ENCODE measurements at places on chromosomes 4 and X. TPM values are rescaled to one million over a fixed set of nuclear protein-coding genes. Genes with fewer than 3 reads are reported as not detected.
A peak's percentile ranks its signal among the peaks of the same experiment; 100 is the strongest.

Gene NCAPG
- 0.61 TPM for polyA plus RNA-seq

- H3K4me1 ChIP-seq, result peaks cover 7% of the 10 kb centered on the region
- no peak overlapping the region for H3K4me3 ChIP-seq
- H3K27ac ChIP-seq, result no peak overlapping the region
- H3K27me3 ChIP-seq, result no peaks in the 10 kb centered on the region
These were observed 50.3 kb downstream of the TMEM165 start for GRCh38 chr4:55445921-55446577.

Gene ARR3
- polyA plus RNA-seq, result not detected

DNA sequence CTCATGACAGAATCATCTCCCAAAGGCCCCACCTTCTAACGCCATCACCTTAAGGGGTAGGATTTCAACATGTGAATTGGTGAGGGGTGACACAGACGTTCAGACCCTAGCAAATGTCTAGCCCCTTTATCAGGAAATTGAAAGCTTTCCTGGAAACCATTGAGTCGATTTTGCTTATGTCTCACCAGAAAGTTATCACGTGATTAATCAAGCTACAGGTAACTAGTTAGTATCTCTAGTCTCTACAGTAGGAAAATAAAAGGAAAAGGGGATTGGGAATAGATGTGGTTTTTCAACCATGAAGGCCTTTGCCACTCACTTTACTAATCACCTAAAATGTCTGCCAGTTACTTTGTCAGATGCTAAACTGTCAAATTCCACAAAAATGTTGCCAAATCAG is 1133.0 kb downstream of the PDHA2 start:
- H3K27ac ChIP-seq, result no peak overlapping the region
- H3K4me3 ChIP-seq, result no peak overlapping the region
- H3K4me1 ChIP-seq, result no peaks in the 10 kb centered on the region
- DNase-seq, result no peak

- H3K36me3 ChIP-seq, result no peaks in the 10 kb centered on the region
- no peak overlapping the region for H3K27ac ChIP-seq
- DNase-seq, result no peak
These were observed 169.4 kb downstream of the AMELX start for GRCh38 chrX:11462648-11463047.

DNA sequence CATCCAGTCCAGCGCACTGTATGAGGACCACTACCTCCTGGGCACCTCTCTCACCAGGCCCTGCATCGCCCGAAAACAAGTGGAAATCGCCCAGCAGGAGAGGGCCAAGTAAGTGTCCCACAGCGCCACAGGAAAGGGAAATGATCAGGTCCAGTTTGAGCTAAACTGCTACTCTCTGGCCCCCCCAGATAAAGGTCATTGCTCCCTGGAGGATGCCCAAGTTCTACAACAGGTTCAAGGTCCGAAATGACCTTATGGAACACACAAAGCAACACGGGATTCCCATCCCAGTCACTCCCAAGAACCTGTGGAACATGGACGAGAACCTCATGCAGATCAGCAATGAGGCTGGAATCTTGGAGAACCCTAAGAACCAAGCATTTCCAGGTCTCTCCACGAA is 104.1 kb downstream of the PLS3 start:
- H3K4me3 ChIP-seq, result no peak overlapping the region
- H3K4me1 ChIP-seq, result no peaks in the 10 kb centered on the region
- H3K27ac ChIP-seq, result no peak overlapping the region
- no peak for DNase-seq

- DNase-seq, result peak; percentile 81
- peaks cover 58% of the 10 kb centered on the region for H3K4me1 ChIP-seq
- no peaks in the 10 kb centered on the region for H3K36me3 ChIP-seq
- H3K27me3 ChIP-seq, result no peaks in the 10 kb centered on the region
- H3K27ac ChIP-seq, result peak overlapping the region; percentile 94
These were observed 11.7 kb upstream of the BCOR start for GRCh38 chrX:40109288-40110008.

DNA sequence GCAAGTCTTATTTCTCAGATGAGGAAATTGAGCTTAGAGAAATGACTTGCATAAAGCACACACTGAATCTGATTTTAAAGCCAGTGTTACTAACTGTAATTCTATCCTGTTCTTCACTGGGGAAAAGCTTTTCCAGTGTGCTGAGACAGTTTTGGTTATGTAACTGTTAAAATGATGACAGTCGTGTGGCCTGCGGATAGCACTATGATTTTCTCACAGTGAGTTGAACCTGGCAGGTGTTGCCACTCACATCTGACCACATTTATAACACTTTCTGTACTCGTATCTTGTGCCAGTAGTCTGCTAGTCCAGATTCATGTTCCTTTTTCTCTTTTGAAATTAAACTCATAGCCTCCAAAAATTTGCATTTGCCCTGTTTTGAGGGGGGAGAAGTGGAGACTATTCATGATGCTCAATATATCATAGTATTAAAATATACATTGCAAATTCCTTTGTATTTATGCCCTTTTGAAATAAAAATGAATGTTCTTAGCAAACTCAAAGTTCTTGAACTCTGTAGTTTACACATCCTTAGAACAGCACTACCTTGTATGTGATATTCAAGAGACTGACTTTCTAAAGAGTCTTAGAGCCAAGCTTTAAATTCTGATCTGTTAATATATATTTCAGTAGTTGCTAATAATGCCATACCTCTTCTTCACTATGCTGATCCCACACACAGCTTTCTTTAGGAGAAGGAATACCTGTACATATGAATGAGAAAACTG is 132.3 kb downstream of the PDLIM5 start:
- no peaks in the 10 kb centered on the region for H3K27me3 ChIP-seq
- peaks cover 38% of the 10 kb centered on the region for H3K36me3 ChIP-seq
- no peaks in the 10 kb centered on the region for H3K4me1 ChIP-seq

Gene AFAP1
- 4.1 TPM for polyA plus RNA-seq

DNA sequence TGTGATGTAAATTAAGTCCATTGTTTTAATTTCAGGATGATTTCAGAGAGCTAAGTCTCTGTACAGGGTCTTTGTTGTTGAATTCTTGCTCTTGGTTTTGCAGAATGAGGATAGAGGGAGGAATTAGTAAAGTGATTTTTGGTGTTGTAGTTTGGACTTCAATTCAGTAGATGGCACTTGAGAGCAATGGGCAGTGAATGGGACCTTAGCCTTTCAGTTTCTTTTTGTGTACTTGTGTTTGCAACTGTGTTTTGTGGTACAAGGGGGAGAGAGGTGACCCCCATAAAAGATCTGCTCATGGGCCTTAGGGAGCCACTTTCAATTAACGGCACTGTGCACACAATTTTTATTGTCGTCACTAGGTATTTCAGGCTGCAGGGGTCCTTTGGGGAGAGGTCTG is 340.0 kb downstream of the DCAF12L2 start:
- H3K36me3 ChIP-seq, result no peaks in the 10 kb centered on the region
- no peak for DNase-seq
- H3K27ac ChIP-seq, result no peak overlapping the region
- H3K27me3 ChIP-seq, result no peaks in the 10 kb centered on the region

- peak; percentile 73 for DNase-seq
- peaks cover 7% of the 10 kb centered on the region for H3K4me1 ChIP-seq
- no peak overlapping the region for H3K27ac ChIP-seq
- H3K4me3 ChIP-seq, result no peak overlapping the region
- no peaks in the 10 kb centered on the region for H3K27me3 ChIP-seq
These were observed 4.9 kb upstream of the TLR8 start for GRCh38 chrX:12901486-12901885.

GRCh38 chr4:127759228-127759820 is 22.8 kb upstream of the HSPA4L start:
- no peaks in the 10 kb centered on the region for H3K27me3 ChIP-seq
- H3K36me3 ChIP-seq, result no peaks in the 10 kb centered on the region
- no peaks in the 10 kb centered on the region for H3K4me1 ChIP-seq

GRCh38 chrX:19515615-19516105 is 352 bp upstream of the MAP3K15 start:
- H3K4me3 ChIP-seq, result peak overlapping the region; percentile 40
- H3K4me1 ChIP-seq, result peaks cover 10% of the 10 kb centered on the region
- peaks cover 24% of the 10 kb centered on the region for H3K27me3 ChIP-seq

- H3K4me1 ChIP-seq, result peaks cover 9% of the 10 kb centered on the region
- no peaks in the 10 kb centered on the region for H3K36me3 ChIP-seq
- H3K27ac ChIP-seq, result no peak overlapping the region
- H3K4me3 ChIP-seq, result no peak overlapping the region
These were observed 47.5 kb upstream of the GALNT7 start for GRCh38 chr4:173121076-173121561.

DNA sequence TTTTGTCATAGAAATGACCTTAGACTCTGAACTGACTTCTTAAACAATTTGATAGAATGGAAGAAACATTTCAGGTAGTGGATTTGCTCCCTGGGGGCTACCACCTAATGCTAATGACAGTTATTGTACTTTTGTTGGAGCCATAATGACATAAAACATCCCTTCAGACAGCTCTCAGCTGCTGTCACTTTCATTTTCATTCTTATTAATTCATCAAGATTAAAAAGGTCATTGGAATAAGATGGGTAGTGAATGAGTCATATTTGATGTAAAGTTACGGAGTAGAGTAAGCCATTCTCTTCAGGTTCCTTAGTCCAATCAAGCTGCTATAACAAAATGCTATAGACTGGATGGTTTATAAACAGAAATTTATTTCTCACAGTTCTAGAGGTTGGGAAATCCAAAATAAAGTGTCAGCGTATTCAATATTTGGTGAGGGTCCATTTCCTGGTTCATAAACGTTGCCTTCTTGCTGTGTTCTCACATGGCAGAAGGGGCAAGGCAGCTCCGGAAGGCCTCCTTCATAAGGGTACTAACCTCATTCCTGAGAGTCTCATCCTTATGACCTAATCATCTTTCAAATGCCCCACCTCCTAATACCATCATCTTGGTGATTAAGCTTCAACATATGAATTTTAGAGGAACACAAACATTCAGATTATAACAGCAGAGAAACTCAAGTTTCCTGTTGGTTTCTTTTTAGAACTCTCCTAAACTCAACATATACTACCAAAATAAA is 268.5 kb downstream of the ARAP2 start:
- H3K4me3 ChIP-seq, result no peak overlapping the region
- H3K27me3 ChIP-seq, result no peaks in the 10 kb centered on the region
- no peaks in the 10 kb centered on the region for H3K4me1 ChIP-seq

GRCh38 chr4:110975338-110975737 is 352.5 kb upstream of the PITX2 start:
- H3K27me3 ChIP-seq, result peaks cover 6% of the 10 kb centered on the region
- no peak overlapping the region for H3K4me3 ChIP-seq
- no peaks in the 10 kb centered on the region for H3K4me1 ChIP-seq
- no peaks in the 10 kb centered on the region for H3K36me3 ChIP-seq
- no peak for DNase-seq

DNA sequence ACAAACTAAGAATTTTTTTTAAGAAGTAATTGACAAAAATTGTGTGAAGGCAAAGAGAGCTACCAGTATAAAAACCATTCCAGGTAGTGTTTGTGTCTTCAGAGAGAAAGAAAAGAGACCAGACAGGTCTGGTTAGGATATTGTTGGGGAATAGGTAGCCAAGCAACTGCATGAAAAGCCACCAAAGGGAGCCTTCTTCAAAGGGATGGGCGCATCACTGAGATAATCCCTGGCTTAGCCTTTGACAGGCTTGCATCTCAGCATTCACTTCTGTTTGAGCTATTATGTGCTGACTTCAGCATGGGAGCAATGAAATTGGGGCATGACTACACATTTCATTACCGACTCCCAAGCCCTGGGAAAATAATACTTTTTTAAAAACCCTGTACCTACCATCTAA is 496.6 kb downstream of the IL1RAPL1 start:
- no peak overlapping the region for H3K27ac ChIP-seq
- DNase-seq, result peak; percentile 3
- H3K4me1 ChIP-seq, result no peaks in the 10 kb centered on the region
- no peaks in the 10 kb centered on the region for H3K36me3 ChIP-seq
- H3K4me3 ChIP-seq, result no peak overlapping the region
